ENCODE measurements at places on chromosomes 6 and 20.

DNA sequence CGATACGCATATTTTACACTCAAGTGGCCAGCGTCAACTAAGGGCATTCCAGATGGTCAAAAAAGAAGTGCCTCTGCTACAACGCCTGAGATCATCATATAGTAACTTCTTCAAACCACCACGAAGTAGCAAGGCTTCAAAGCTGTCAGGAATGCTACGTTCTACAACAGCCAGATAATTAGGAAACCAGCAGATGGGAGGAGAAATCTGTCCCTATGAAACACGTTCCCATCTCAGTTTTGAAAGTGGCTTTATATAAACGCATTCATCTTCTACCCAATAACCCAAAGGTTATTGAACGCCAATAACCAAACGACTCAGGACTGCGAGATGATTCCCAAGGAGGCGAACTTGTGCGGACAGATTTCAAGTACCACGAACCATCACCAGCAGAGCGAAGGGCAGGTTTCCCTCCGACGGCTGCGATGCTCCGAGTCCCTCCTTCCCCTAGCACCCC, 1.2 kb downstream of the ABHD12 start:
- H3K4me1 ChIP-seq = no peaks in the 10 kb centered on the region
- peak overlapping the region; percentile 92 for H3K4me3 ChIP-seq
- H3K27me3 ChIP-seq = no peaks in the 10 kb centered on the region
- H3K27ac ChIP-seq = no peak overlapping the region
- no peak for DNase-seq

GRCh38 chr6:26383624-26384417, 913 bp downstream of the BTN2A2 start:
- peaks cover 8% of the 10 kb centered on the region for H3K36me3 ChIP-seq
- H3K27ac ChIP-seq = no peak overlapping the region
- no peaks in the 10 kb centered on the region for H3K27me3 ChIP-seq
- H3K4me3 ChIP-seq = peak overlapping the region; percentile 96
- DNase-seq = peak; percentile 51

DNA sequence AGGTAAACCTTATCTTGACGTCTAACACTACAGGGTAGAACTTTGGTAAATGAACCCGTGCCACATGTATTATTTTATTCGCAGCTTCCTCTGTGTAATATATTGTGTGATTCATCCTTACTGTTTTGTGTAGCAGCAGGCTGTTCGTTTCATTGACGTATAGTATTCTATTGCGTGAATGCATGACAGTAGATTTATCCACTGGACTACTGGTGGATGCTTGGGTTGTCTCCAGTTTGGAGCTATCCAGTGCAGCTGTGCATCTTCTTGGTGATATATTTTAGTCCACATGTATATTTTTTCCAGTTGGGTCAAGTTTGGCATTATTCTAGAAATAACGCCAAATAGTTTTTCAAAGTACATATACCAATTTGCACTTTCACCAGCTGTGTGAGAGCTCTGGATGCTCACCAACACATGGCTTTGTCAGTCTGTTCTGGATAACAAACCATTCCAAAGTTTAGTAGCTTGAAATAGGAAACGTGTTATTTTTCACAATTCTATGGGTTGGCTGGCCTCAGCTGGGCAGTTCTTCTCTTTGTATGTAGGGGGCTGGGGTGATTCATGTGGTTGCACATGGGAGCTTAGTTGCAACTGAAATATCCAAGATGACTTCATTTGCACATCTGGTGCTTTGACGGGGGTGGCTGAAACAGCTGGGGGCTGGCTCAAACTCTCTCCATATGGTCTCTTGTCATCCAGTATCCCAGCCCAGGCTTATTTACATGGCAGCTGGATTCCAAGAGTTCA, 9.3 kb downstream of the ECT2L start:
- no peak for DNase-seq
- H3K4me3 ChIP-seq = no peak overlapping the region
- H3K27ac ChIP-seq = no peak overlapping the region
- H3K27me3 ChIP-seq = no peaks in the 10 kb centered on the region
- no peaks in the 10 kb centered on the region for H3K4me1 ChIP-seq

DNA sequence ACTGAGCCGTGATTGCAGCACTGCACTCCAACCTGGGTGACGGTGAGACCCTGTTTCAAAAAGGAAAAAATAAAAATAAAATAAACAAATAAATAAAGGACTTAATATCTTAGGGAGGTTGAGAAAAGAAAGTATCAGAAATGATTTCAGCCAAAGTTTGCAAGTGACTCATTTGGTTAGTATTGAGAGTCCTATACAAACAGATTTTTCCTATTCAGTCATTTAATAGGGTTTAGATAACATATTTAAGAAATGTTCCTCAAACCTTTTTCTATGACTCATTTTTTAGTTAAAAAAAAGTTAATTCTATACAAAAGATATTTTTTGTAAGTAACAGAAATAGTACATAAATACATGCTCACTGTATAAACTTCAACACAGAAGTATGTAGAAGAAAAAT, 235.1 kb downstream of the GJA1 start:
- no peak overlapping the region for H3K4me3 ChIP-seq
- DNase-seq = no peak
- no peaks in the 10 kb centered on the region for H3K4me1 ChIP-seq
- H3K27me3 ChIP-seq = no peaks in the 10 kb centered on the region
